ENCODE measurements at places on chromosomes 1 and 21.

- no peak for DNase-seq
These were observed 5.5 kb upstream of the CFAP410 start for GRCh38 chr21:44344541-44345183.

DNA sequence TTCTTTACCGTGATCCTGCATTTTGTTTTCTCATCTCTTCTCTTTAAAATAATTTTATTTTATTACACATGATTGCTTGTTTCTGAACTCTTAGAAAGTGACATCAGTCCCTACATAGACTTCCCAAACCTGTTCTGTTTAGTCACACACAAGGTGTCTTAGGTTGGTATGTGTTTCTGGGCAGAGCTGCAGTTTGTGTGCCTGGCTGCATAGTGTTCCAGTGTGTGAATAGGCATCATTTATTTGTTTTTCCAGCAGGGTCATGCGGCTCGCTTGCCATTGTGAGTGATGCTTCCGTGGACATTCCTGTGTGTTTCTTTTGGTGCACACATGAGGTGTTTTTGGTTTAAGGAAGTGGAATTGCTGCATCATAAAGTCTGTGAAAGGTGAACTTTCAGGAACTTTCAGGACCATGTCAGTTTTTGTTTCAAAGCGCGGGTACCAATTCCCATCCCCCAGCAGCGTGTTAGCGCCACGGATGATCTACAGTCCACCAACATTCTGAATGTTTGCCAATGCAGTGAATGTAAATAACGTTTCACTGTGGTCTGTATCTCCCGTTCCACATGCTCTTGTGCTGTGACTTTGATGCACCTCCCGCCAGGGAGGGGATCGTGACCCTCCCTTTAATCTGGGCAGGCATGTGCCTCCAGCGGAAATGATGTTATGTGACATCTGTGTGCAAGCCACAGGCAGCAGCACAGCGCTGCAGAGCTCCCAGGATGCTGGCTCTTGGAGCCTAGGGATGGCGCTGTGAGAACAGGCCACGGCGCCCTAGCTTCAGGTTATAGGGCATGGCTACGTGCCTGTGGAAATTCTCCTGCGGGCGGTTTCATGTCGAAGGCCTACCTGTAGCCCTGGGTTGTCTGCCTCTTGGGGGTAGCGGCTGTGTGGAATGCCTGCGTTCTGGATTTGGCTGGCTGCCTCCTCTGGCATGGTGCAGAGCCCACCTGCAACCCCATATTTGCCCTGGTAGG, 144.6 kb upstream of the COL6A1 start:
- no peak for DNase-seq

DNA sequence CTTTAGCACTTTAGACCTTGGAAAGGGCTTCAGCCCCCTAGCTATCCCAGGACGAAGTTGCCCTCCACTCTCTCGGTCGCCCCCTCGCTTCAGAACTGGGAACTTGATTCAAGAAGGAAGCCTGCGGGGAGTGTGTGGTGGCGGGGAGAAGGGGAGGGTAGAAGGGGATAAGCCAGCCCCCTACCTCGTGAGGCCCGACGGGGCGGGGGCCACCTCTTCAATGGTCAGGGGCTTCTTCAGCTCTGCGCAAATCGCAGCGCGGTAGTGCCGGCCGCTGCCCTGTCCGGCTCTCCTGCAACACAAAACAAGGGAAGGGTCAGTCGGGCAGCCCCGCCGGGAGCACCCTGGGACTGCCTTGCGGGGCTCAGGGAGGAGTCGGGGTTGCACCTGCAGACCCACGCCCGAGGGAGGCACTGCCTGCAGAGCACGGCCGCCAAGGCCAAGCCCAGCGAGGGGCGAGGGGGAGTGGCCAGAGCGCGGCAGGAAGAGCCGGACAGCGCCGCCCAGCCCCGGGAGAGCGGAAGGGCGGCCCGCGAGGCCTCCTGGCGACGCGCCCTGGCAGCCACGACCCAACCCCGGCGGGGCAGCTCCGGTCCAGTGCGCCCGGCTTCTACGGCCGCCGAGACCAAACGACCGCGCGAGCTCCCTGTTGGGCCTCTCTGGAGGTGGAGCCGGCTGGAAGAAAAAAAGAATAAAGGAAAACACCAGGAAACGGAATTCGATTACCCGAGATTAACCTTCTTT, 56.2 kb upstream of the RASAL2 start:
- no peak for DNase-seq

DNA sequence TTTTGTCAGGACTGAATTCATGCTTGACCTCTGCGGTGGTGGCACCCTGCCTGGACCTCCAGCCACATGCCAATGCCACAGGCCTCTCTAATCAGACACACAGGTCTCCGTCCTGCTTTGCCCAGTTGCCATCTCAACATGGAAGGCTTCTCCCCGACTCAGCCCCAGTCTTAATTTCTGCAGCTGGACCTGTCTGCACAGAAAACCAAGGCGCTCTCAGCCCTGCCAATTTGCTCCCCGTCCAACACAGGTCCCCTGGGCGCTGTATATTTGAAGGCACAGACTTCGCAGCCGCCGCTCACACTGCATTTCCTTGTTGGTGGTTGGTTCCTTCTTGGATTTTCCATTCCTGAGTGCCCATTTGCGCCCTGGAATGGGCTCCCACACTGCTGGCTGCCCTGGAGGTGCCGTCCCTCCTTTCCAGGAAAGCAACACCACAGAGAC, 28.0 kb upstream of the PLEKHG5 start:
- DNase-seq = no peak

DNA sequence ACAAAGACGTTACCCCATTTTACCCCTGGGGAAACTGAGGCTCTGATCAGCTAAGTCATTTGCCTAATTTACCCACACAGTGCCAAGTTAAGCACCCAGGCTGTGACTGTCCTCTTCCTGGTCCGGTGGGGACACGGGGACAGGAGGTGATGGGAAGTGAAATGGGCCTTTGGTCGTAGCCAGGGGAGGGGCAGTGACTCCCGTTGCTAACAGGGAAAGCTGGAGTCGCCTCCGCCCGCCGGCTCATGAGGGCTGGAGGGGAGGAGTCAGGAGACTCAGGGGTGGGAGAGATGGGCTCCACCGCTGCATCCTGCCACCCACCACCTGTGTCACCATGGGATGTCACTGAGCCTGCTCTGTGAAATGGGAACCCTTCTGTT, 139.3 kb downstream of the PGBD5 start:
- no peak for DNase-seq

GRCh38 chr1:11525151-11525505, 46.2 kb downstream of the DISP3 start:
- no peak for DNase-seq

DNA sequence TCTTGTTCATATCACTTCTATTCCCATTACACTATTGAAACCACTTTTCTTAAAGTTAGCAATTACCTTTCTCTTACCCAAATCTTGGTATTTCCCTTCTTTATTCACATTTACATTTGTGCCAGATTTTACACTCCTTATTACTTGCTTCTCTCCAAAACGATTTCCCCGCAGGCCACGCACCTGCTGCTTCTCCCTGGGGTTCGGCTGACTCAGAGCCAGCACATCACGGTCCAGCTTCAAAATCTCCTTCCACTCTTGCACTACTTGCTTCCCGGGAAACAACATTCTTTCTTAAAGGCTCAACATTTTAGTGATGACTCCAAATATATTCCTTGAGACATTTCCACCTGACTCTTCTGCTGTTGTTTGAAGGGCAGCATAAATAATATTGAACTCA, 20.7 kb downstream of the LHX9 start:
- DNase-seq = no peak

DNA sequence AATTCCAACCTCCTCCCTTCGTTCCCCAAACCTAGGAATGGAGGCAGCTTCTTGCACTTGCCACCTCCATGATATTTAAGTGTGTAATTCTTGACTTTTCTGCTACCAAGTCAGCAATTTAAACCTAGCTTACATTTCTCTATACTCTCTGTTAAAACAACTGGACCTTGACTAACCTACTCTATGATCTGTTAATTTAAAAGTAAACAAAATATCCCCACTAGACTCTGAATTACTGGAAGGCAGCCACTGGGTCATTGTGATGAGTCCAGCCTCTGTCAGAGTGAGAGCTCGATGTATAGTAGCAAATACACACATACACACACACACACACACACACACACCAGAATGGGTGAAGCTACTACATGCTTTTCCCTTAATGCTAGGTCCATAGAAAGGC, 40.0 kb upstream of the DHCR24 start:
- no peak for DNase-seq

Data from GM18507 (cell line).